NCI-H774 (cell line): ENCODE measurements at places on chromosomes 4 and X.
A peak's percentile ranks its signal among the peaks of the same experiment; 100 is the strongest.

GRCh38 chr4:1519787-1520661 is 113.8 kb upstream of the NKX1-1 start:
- peak; percentile 18 for DNase-seq

DNA sequence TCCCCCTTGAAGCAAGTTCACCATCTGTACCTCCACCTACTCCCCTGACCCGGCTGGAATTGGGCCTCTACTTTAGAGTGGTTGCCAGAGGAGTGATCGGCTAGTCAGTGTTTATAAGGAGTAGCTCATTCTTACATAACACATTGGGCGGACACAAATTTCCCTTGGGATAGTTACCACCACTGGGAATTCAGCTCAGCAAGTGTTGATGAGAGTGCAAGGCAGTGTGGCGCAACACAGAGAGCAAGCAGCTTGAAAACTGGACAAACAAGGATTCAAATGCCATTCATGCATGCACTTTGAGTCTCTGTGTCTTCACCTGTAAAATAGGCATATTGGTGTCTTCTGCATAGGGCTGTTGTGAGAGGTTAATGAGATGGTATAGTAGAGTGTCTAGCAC is 92.7 kb downstream of the STK32B start:
- DNase-seq: no peak

DNA sequence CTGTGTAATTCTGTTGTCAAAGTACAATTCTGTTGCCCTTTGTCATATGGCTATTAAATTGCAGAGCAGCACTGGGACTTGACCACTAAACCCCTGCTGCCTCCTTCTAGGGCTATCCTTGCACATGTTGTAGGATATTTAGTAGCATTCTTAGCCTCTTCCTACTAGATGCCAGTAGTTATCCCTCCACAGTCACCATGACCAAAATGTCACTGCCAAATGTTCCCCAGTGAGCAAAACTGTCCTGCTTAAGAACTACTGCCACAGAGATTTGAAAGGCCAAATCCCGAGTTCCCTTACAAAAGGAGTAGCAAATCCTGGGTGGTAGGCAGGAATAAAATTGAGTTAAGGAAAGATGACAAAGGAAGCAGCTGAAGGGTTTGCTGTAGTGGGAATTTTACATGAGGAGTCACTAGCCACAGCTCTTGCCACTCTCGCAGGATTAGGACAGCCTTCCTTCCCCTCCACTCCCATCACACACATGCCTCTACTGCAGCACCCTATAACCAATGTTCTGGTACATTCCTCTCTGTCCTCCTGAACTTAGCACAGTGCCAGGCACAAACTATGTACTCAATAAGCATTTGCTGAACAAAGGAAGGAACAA is 8.4 kb downstream of the APBB2 start:
- no peak for DNase-seq

DNA sequence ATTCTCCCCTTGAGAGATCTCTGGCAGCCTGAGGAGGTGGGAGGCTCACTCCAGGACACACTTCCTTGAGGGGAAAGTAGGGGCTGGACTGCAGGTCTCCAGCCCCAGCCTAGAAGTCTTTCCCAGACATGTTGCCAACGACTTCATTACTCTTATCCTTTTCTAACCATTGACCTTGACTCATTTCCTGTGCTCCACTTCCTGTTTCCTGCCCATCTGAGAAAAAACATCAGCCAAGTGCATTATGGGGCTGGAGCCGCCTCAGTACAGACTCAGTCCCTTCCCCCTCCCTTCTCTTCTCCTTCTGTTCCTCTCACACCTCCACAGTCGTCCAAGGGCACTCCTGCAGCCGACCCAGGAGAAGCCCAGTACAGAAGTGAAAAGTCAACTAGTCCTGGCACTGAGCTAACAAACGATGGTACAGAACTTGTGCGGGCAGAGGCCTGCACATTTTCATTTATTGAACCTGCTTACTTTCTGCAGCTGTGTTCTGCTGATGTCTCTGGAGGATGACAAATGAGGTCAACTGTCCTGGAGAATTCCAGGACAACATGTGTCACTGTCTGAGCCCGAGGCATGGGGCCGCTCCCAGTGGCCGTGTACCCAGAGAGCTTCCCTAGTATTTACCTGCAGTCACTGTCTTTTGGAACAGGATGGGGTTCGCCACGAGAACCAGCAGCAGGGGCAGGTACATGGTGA is 20.1 kb downstream of the GPR143 start:
- DNase-seq: no peak

GRCh38 chrX:44744799-44745198 is 99.0 kb upstream of the DUSP21 start:
- no peak for DNase-seq

DNA sequence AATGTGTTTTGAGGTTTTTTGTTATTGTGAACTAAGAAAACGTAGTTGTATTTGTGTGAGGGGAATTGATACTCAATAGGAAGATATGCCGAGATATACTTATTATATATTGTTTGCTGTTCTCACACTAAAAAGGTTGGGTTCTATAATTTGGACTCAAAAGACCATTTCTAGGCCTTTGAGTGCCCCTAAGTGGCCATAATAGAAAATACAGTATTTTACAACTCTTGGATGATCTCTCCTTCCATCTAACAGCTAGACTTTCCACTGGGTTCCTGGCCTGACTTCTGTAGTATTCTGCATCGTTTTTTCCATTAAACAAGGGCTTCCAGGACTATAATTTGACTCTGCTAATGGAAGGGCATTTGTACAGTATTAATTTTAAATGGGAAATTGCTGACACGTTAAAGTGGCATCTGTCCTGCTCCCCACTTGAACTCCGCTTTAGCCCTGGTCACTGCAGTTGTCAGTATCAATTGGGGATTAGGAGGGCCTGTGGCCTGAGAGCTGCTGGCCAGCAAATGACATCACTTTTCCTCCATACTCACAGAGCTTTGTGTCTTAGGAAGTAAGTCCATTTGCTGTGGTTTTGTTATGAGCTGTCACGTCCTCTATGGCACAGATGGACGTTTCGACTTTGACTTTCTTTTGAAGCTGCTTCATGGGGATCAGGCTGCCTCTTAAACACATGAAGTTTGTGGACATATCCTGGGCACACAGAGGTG is 176.9 kb downstream of the SLIT2 start:
- DNase-seq: no peak

DNA sequence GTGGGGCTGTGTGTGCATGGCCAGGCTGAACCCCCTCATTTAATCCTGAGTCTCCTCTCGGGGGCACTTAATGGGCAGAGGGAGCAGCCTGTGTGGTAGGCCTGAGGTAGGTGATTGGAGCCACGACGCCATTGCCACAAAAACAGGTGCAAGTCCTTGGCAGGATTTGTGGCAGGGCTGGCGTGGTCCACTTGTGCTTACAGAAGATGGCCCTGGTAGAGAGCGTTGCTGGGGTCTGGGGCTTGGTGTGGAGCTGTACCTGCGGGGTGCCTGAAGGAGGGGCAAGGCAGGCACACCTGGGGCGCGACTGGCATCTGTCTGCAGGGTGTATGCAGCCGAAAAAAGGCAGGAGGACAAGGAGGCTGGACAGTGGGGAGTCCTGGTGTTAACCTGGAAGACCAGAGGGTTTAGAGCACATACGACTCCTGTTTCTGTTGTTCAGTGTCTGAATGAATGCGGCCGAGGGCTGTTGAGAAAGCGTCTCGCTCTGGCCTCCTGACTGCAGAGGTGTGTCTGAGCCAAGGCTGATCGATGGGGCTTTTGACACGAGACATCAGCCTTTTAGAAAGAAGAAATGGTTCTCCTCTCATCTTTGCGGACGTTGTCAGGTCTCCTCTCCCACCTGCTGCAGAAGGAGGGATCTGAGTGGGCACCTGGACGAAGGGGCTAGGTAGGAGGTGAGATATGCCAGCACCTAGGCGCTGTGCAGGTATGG is 52.0 kb downstream of the TBC1D14 start:
- no peak for DNase-seq

DNA sequence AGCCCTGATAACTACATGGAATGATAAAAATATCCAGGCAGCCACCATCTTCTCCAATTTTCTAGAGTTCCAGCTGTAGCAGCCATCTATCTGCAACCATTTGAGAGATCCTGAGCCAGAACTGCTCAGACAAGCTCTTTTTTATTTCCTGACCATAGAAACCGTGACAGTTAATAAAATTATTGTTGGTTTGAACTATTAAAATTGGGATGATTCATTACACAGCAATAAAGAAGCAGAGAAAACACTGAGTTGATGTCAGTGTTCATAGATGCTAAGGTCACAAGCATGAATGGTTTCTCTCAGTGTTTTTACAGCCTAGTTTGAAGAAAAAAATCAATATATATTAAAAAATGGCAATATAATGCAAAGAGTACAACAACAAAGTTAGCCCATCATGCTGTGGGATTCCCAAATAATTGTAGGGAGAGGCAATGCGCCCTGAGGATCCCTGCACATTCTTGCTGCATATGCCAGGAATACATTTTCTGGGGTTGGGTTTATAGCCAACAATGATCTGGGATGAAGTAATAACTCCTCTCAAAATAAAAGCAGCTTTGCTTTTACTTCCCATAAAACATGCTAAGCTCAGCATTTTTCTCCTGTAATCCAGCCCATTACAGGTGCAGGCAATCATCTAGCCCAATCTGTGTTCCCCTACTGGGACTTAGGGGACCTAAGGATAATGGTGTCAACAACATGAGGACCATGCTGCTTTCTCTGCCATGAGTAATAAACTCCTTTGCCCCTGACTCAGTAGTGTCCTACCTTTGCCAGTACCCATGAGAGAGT is 84.0 kb downstream of the PABPC4L start:
- no peak for DNase-seq

DNA sequence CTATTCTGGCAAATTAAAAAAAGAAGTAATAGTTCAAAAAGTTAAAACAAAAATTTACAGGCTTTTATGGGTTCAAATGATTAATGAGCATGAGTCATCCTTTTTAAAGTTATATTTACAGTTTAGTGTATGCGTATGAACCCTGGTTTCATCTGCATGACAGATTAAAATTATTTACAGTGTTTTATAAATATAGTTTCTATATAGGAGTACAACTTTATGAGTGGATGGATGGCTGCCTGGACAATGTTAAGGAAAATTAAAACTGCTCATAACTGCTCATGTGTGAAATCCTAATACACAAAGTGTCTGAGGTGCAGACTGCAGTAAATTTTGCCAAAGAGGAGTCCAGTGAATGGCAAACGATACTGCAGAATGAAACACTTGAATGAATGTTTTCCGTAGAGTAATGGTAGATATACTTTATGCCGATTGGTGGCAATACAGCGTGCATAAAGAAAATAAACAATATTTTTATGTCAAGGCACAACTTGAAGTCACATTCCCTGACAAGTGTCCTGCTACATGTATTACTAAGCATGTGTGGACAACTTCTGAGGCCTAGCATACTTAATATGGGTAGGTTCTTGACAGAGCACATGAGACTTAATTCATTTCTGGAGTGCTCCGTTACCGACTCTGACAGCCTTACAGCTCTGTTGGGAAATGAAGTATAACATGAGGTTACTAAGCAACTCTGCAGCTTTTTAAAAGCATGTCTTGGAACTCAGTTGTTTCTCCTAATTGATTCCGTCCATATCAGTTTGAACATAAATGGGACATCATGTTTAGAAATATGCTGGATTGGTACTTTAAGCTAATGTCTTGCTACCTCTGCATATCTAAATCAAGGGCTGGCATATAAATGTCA is 985.6 kb upstream of the PCDH7 start:
- DNase-seq: no peak

GRCh38 chrX:109299091-109299490 is 182.8 kb downstream of the GUCY2F start:
- no peak for DNase-seq
